ENCODE measurements at places on chromosomes 16 and 17.
A peak's percentile ranks its signal among the peaks of the same experiment; 100 is the strongest.

DNA sequence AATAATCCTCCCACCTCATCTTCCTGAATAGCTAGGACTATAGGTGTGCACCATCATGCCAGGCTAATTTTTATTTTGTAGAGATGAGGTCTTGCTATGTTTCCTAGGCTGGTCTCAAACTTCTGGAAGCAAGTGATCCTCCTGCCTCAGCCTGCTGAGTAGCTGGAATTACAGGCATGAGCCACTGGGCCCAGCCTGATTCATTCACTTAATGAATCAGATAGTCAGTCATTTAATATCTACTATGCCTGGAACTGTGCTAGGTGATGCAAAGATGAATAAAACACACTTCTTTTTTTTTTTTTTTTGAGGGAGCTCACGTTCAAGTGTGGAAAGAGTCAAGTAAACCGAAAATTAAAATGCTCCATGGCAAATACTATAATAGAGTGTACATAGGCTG lies 39.4 kb downstream of the EFCAB13 start:
- DNase-seq = no peak

- DNase-seq = peak; percentile 78
Measured at GRCh38 chr16:11682655-11683096, 14.4 kb downstream of the SNN start.

GRCh38 chr17:19650826-19651225 lies 2.3 kb downstream of the ALDH3A2 start:
- DNase-seq = no peak

DNA sequence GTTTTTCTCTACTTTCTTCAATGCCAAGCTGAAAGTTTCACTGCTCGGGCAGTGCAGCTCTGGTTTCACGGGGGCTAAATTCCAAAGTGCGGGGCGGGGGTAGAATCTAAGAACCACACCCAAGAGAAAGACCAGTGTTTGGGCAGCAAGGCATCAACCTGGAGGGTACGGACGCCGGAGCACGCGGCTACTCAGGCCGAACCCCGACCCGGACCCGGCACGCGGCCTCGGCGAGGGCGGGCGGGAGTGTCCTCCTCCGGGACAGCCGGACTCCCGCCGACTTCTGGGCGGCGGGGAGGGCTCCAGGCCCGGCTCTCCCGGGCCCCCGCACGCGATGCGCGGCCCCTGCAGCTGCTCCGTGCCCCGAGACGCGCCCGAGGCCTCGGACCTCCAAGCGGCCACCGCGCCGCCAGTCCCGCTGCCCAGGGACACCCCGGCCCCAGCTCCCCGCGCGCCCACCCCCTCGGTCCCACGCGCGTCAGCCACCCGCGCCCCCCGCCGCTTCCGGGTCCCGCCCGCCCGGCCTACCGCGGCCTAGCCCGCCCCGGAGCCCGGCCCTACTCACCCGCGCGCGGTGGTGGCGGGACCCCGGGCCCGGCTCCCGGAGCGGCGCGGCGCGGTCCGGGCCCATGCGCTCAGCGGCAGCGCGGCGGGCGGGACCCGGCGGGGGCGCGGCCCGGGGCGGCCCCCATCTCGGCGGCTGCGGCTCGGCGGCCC lies 561 bp downstream of the AXIN1 start:
- DNase-seq = peak; percentile 26

- DNase-seq = peak; percentile 64
Measured at GRCh38 chr16:85514598-85515318, 98.4 kb upstream of the GSE1 start.

DNA sequence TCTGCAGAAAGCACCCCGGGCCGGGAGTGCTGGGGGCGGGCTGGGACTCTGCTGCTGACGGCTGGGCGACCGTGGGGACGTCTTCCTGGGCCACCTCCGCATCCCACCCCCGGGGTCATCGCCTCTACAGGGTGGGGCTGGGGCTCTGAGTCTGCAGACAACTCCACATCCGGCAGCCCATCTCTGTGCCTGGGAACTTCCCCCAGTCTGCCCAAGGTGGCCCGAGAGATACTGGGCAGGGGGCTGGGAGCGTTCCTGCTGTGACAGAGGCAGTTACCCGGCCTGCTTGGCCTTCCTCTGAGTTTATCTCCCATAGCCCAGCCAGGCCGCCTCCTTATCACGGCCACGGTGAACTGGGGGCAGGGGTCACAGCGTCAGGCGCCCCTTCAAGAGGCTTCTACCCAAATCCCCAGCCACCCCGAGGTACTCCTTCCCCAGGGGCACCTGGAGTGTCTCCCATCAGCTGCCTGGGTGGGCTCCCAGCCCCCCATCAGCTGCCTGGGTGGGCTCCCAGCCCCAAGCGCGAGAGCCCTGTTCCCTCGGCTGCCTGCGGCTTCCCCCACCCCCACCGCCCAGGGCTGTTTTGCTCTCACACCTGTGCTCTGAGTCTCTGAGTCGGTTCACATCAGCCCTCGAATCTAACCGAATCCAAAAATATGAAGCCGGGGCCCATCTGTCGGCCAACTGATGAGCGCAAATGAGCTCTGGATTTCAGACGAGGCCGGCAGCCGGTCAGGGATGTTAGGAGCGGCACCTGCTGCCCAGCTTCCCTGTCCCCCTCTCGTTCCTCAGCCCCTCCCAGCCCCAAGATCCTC lies 15.6 kb upstream of the CBFA2T3 start:
- DNase-seq = no peak

DNA sequence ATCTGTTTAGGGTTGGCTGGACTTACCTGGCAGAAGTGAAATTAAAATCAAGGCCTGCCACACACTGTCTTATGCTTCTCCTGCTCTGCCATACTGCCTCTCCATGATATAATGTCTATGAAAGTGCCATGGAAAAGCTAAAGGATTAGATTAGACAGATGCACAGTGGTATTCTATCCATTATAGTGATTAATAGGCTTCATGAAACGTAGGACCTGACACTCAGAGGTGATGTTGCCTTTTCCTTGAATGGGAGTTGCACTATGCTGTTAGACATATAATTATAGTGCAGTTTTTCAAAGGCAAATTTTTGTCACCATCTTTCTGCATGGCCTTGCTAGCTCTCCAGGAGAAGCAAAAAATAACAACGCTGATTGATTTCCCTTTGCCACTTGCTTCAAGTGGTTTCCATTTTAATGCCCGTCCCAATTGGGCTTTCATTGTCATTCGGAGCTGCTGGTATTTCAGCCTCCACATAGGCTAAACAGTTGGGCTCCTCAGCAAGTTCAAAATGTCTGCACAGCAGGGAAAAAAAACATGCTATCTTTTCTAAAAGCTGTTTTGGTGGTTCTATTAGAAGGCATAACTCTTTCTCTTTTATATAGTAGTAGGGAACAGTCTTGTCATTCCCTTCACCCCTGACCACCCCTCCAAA lies 502.8 kb upstream of the GOT2 start:
- no peak for DNase-seq

DNA sequence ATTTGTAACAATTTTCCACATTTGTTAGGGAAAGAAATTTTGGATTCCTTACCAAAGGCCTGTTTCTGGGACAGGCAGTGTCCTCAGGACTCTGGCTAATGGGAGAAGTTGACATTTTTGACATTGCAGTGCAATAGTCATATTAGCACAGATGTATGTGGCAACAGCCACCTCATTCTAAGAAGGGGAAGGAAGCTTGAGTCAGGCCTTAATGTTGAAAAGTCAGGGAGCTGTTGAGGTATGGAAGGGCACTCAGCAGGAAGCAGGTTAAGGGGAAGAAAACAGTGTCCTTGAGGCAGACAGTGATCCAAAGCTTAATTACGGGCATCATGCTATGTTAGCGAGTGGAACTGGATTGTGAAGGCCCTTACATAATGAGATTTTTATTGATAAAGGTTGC lies 20.9 kb downstream of the AKTIP start:
- DNase-seq = no peak

DNA sequence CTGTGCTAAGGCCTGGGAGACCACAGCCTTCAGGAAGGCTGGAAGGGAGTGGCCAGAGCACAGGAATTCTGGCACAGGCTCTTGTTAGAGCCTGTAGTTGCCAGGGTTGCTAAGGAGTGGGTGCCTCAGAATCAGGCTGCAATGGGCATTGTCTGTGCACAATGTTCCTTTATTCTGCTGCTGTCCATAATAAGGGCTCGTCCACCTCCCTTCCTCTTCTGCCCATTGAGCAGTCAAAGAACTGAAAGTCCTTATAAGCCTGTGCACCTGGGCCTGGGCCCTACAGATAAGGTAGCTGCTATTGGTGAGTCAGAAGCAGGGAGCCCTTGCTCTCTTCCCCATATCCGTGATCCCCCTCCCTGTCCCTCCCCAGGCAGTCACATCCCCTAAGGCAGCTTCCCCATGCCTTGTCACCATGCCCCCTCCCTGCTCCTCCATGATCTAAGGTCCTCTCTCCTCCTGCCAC lies 5.4 kb upstream of the CNGB1 start:
- DNase-seq = no peak

- no peak for DNase-seq
Measured at GRCh38 chr17:1470071-1470754, 14.2 kb upstream of the CRK start.

DNA sequence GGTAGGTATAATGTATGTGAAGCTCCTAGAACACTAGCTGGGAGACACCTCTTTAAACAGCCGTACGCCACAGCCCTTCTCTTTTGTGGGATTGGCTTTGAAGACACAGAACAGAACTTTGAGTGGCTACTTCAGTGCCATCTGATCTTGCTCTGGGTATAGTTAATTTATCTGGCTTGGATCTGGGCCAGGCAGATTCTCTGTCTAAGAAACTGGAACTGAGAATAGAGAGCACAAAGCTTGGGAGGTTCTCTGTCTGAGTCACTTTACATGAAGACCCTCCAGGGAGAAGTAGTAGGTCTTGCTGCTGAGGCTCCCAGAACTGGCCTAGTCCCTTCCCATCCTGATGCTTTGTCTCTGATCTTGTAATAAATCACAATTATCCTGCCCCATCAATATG lies 721.0 kb upstream of the KIF2B start:
- no peak for DNase-seq

DNA sequence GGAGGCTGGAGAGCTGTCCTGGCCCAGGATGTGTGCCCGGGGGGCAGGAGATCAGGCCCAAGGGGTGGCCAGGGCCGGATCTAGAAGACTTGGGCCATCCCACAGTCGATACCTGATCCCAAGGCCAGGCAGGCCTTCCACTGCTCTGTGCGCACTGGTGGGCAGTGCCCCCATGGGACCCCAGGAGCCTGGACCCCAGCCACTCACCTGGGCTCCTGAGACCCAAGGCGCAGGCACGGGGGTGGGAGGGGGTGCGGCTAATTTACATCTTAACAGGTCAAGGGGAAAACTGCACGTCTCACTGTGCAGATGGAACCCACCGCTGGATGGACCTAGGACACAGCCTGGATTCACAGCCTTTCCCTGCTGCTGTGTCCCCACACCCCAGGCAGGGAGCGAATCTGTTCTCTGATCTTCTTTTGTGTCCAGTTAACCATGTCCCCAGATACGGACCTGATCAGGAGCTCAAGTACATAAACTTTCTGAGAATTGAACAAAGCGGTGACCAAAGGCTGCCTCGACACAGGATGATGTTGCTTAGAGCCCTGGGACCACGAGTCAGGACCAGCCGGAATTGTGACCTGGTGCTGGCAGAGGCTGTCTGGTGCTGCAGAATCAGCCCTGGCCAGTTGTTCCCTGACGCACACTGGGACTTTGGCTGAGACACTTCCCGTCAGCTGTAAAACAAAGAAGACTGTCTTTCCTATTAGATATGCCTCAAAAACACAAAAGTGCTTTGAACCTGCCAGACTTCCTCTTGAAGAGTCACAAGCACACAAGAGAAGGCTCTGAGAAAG lies 60.6 kb downstream of the TNFRSF13B start:
- DNase-seq = peak; percentile 80

- DNase-seq = no peak
Measured at GRCh38 chr17:4520060-4520893, 21.6 kb downstream of the SPNS2 start.

DNA sequence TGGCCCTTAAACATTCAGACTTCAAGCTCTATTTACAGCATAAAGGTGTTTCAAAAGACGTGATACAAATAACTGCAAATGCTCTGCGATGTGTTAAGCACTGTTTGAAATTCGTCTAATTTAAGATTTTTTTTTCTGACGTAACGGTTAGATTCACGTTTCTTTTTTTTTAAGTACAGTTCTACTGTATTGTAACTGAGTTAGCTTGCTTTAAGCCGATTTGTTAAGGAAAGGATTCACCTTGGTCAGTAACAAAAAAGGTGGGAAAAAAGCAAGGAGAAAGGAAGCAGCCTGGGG lies 681 bp upstream of the MAPT start:
- no peak for DNase-seq

GRCh38 chr17:37447641-37448040 lies 41.0 kb downstream of the TADA2A start:
- no peak for DNase-seq

GRCh38 chr17:35947156-35947585 lies 3.7 kb upstream of the LYZL6 start:
- DNase-seq = peak; percentile 55

DNA sequence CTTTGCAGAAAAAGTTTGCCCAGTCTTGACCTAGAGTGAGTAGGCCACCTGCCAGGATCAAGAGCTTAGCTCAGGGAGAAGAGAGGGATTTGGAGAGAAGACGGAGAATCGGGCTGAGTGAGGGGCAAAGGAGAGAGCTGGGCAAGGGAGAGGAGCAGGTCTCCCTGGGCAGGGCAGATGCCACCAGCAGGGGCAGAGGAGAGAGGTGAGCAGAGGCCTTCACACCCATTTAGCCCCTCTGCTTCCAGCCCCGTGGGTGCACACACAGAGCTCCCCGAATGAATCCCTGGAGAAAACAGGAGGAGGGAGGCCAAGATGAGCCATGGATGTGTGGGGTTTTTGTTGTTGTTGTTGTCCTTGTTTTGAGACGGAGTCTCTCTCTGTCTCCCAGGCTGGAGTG lies 29.2 kb downstream of the TBX4 start:
- no peak for DNase-seq

GRCh38 chr17:61575352-61575975 lies 15.6 kb downstream of the NACA2 start:
- no peak for DNase-seq

GRCh38 chr17:4504188-4504587 lies 5.5 kb downstream of the SPNS2 start:
- DNase-seq = no peak

DNA sequence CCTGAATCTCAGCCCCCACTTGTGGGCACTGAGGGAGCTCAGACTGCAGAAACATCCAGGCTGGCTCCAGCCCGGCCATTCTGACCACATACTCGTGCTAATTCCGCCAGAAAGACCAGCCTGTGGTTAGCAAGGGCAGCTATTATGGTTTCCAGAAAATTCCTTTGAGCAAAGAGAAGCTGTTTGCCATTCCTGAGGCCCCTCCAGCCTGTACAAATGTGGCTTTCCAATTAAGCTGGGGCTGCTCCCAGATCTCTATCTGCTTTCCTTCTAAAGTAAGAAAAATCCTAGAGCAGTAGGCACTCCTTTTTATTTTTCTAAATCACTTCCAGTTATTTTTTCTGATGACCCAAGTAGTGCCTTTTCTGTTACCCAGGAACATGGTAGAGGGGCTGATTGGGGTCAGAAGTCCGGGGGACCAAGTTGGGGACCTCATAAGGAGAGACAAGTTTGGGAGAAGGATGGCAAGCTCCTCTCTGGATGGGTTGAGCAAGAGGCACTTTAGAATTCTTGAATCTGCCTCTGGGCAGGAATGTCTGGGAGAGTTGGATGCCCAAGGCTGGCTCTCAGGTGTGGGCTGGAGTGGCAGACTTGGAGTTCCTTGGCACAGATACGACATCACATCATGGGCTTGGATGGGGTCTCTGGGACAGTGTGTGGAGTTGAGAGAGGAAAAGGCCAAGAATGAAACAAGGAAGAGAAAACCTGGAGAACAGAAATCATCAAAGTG lies 83.3 kb upstream of the TNRC6C start:
- no peak for DNase-seq
